ENCODE measurements at places on chromosomes 7 and 10.
A peak's percentile ranks its signal among the peaks of the same experiment; 100 is the strongest.

DNA sequence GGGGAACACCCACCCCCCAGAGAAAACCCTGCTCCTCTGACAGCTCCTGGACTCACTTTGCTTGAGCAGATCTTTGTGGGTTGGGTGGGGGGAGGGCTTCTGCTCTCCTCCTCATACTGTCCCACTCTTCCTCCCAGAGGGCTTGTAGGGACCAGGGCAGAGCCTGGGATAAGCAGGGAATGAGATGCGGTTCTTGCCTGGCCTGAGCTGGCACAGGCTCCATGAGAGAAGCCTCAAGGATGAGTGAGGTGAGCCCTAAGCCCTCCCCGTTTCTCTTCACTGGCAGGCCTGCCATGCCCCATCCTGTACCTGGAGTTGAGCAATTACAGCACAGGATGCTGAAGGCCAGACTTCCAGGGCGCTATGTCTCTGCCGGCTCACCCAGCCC is 134.7 kb downstream of the ADAM12 start:
- peak; percentile 59 for DNase-seq

DNA sequence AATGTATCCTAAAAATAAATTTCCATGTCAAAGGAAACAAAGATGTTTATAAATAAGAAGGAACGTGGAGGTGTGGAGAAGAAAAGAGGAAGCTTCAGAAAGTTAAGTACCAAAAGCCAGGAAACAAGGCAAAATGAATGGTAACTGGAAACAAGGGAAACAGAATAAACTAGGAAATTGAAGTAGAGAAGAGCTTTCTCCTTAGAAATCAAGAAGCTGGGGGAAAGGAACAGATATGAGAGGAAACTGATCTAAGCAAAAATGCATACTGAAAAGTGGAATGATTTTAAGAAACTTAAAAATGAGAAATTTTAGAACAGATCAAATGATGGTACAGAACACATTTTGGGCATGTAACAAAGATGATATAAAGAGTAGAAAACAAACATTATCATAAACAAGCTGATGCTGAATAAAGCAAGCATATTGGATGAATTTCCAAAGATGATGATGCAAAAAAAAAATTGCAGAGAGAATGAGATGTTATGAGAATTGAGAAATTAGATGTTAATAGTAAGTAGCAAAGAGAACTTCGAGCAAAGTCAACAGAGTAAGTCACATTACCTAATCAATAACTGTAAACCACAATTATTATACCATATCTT is 1.9 kb downstream of the BRAF start:
- DNase-seq, result no peak

- no peak for DNase-seq
Observed at GRCh38 chr7:31335161-31335856, 5.2 kb downstream of the NEUROD6 start.

DNA sequence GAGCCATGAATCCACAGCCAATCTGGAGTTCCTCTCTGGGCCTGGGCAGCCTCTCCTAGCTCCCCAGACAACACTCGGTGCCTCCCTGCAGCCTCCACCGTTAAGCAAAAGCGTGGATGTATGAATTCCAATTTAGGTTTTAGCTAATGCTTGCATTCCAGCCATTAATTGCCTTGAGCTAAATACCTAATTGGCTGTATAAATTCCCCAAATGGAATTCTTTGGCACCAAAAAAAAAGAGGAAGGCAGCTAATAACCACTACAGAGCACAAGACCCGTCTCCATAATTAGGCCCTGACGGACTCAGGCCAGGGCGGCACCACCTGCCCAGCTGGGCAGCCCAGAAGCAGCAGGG is 140.5 kb downstream of the PTPRN2 start:
- DNase-seq, result no peak

DNA sequence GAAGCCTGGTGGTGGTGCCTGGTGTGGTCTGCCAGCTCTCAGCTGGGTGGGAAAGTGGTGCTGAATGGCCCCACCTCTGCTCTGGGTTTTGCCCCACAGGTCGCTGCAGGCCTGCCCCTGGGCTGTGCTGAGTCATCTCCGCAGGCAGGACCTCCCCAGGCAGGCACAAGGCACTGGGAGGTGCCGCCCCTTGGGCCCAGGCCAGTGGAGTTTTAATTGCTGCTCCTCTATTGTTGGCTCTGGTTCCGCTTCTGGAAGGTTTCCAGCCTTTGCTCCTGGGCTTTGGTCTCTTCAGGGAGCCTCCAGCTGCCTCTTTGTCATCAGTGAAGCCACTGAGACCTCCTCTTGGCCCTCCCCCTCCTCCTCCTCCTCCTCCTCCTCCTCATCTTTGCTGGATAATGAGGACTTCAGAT is 180.3 kb upstream of the GRB10 start:
- peak; percentile 29 for DNase-seq

- DNase-seq, result no peak
Observed at GRCh38 chr7:157972914-157973313, 614.7 kb downstream of the PTPRN2 start.

DNA sequence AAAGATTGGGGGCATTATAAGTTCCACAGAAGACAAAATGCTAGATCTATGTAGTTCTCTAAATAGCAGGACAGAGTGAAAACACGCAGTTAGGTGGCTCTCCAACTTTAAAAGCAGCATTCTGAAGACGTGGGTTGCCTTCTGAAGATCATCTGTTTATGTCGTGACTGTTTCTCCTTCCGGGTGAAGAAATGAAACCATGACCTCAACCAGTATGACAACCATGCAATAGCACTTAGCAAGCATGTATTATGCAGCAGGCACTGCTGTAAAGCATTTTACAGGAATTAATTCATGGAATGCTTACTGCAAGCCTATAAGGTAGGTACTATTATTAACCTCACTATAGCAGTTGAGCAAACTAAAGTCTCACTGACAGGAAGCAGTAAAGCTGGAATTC is 125.2 kb downstream of the SLC25A13 start:
- DNase-seq, result no peak

DNA sequence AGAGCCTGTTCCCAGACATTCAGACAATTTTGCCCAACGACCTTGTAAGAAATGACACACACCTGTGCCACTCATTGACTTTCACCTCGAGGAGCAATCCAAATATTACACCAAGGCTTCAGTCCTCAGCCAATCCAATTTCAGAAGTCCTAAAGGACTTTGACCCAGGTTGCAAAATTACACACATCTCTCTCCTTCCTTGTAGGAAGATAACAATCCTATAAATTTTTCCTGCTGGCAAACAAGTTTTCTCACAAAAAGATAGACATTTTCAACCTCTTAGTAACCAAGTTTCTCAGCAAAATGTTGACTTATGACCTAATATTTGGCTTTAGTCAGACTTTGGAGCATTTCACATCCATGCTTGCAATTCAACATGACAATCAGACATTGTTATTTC is 745.0 kb downstream of the GRID1 start:
- DNase-seq, result no peak

DNA sequence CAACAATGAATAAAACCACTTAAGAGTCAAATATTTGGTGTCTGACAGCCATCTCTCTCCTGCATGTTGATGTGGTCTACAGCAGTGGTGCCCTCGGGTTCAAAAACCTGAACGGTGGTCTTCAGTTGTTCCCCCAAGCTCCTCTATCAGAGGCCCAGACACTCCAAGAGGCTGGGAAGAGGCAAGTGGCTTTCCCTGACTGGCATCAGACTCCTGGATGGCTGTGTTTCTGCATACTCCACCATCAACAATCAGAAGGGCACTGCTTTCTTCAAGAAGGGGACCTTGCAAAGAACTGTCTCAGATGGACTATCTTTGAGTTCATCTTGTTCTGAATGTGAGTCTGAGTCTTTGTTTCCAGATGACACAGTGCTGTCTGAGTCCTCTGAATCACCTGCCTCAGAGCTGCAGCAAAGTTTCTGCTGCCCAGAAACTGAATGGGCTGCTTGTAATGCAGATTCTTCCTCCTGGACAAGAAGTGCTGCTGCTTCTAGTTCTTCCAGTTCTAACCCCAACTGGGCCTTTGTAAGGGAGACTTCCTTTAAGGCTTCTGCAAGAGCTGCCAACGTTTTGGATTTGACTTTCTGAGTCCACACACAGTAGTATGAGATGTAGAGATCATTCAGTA is 5.9 kb upstream of the SGMS1 start:
- DNase-seq, result peak; percentile 43

GRCh38 chr7:14071045-14071444 is 81.6 kb upstream of the ETV1 start:
- DNase-seq, result no peak

GRCh38 chr10:12579954-12580858 is 230.9 kb downstream of the CAMK1D start:
- no peak for DNase-seq

GRCh38 chr10:77566914-77567566 is 70.6 kb downstream of the KCNMA1 start:
- DNase-seq, result no peak

- peak; percentile 17 for DNase-seq
Observed at GRCh38 chr7:130814778-130815335, 80.8 kb upstream of the KLF14 start.

GRCh38 chr7:111308691-111309090 is 217.8 kb downstream of the LRRN3 start:
- no peak for DNase-seq

GRCh38 chr7:16558761-16559302 is 32.2 kb downstream of the LRRC72 start:
- no peak for DNase-seq

DNA sequence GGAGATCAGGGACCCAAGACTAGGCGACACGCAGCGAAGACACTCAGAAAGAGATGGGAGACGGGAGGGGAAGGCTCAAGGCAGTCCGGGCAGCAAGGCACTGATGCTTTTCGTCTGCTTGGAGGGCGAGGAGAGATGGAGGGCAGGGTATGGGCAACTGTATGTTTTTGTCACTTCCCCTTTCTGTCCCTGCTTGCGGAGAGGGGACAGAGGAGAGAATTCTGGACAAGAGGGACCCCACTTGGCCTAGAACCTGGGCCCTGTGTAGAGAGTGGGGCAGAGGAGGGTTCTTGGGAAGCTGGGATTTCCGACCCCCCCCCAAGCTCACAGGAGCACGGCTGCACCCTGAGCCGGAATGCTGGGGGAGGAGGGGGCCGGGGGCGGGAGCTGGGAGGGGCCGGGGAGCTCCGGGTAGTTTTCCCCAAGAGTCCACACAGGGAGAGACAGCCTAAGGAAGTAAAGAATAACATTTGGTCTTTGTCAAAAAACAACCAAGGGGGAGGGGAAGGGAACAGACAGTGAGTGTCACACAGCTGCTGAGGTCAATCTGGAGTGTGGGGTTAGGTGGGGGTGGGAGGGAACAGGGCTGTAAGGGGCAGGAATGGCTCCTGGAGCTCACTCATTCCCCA is 1.8 kb downstream of the LRCH4 start:
- DNase-seq, result no peak

DNA sequence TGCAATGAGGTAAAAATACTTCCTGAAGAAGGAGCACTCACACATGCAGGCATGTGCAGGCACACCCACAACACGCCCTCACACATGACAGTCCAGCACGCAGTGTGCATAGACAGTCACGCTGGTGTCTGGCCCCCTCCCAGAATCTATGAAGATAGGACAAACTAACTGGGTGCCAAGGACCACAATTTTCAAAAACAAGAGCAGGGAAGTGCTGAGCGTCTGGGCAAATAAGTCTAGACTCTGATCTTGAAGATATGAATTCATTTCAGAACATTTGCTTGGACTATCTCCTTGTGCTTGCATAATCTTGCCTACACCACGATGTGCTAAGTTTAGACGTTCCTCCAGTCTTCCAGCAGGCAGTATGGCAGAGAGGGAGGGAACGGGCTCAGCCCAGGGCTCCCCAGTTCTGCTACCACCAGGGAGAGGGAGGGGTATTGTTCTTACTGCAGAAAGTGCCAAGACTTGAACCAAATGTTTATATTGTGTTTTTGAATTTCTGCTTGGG is 276.5 kb upstream of the KLF6 start:
- peak; percentile 62 for DNase-seq

DNA sequence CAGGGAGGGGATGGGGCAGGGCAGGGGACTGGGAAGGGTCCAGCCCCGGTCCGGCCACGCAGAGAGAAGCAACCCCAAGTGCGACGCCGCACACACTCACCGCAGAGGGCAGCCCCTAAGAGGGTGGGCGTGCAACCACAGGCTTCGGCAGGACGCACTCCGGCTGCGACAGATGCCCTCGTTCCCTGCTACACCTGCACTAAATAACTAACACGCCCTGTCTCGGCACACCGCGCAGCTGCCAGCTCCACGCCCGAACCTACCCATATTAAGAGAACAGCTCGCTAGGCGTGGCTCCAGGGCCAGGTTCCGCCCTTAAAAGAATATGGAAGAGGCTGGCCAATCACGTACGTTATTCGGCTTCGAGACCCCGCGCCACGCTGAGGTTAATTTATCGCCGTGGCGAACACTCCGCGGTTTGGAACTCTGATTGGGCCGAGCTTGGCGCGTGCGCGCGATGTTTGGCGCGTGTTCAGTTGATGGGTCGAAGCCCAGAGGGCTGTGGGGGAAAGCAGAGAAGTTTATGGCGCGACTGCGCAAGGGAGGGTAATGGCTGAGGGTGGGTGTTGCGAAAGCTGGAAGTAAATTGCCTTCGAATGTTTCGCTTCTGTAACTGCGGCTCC is 91.1 kb downstream of the OR13A1 start:
- DNase-seq, result no peak

GRCh38 chr10:1380088-1380671 is 324.0 kb downstream of the WDR37 start:
- no peak for DNase-seq

- no peak for DNase-seq
Observed at GRCh38 chr10:3469639-3470020, 297.0 kb upstream of the PITRM1 start.

- no peak for DNase-seq
Observed at GRCh38 chr7:107185716-107186115, 16.9 kb downstream of the HBP1 start.

DNA sequence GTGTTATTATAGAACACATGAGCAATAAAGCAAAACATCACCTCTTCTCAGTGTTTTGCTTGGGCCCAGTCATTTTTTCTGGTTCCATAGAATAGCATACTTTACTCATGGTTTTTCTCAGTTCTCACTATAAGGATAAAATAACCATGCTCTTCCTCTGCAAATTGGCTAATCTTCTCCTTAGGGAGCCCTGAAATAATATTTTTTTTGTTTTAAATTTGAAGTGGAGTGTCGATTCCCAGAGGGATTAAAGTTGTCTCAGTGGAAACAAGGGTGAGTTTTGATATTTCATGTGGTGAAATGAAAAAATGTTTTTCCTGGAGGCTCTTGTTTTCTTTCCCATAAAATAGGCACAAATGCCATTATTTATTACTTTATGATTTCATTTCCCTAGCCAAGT is 127.3 kb downstream of the NOC3L start:
- no peak for DNase-seq
